ENCODE measurements at places on chromosomes 3 and 15.

DNA sequence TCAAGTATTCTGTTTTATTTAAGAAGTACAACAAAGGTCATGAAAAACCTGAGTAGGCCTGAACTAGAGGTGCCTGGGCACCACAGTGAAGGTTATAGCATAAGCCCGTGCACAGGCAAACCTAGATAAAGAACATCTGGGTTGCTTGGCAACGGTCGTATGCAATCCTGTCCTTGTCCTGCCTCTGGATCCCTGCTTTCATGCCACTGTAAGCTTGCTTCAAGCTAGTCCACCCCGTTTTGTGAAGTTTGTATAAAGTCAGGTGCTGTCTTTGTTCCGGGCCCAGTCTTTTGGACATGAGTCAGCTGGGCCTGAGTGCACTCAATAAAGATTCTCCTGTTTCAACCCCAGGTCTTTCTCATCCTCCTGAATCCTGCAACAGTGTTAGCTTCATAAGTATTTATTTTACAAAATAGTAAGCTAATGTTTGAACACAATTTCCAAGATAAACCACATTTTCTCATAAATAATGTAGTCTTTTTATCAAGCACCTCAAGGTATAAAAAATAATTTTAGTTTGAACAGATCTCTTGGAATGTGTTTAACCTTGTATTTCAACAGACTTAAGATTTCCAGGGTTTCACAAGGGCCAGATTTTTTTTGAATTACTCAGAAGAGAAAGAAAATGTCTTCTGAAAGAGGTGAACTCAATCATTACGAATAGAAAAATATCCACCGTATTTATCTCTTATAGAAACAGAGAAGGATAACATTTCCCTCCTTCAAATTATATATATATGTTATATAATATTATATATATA is 14.3 kb upstream of the SLC9C1 start:
- H3K27ac ChIP-seq: no peak overlapping the region
- H3K4me1 ChIP-seq: no peaks in the 10 kb centered on the region

- no peak for DNase-seq
- H3K4me3 ChIP-seq: no peak overlapping the region
- no peak overlapping the region for H3K27ac ChIP-seq
These were observed 69.0 kb upstream of the FNDC3B start for GRCh38 chr3:171970301-171970788.

- H3K4me1 ChIP-seq: no peaks in the 10 kb centered on the region
- H3K27ac ChIP-seq: no peak overlapping the region
- H3K4me3 ChIP-seq: no peak overlapping the region
- peaks cover 10% of the 10 kb centered on the region for H3K27me3 ChIP-seq
These were observed 122.0 kb downstream of the ARPP21 start for GRCh38 chr3:35761311-35761710.

GRCh38 chr15:45773149-45773548 is 138.3 kb downstream of the SQOR start:
- H3K36me3 ChIP-seq: no peaks in the 10 kb centered on the region
- no peak overlapping the region for H3K27ac ChIP-seq
- H3K4me3 ChIP-seq: no peak overlapping the region
- no peaks in the 10 kb centered on the region for H3K27me3 ChIP-seq
- no peaks in the 10 kb centered on the region for H3K4me1 ChIP-seq
- DNase-seq: no peak

GRCh38 chr15:43898891-43899290 is 72.1 kb downstream of the WDR76 start:
- 0 out of 2 replicates have a peak, but pooled peaks cover 2% of the 10 kb centered on the region for H3K36me3 ChIP-seq
- no peak overlapping the region for H3K4me3 ChIP-seq
- H3K27ac ChIP-seq: no peak overlapping the region
- DNase-seq: no peak

DNA sequence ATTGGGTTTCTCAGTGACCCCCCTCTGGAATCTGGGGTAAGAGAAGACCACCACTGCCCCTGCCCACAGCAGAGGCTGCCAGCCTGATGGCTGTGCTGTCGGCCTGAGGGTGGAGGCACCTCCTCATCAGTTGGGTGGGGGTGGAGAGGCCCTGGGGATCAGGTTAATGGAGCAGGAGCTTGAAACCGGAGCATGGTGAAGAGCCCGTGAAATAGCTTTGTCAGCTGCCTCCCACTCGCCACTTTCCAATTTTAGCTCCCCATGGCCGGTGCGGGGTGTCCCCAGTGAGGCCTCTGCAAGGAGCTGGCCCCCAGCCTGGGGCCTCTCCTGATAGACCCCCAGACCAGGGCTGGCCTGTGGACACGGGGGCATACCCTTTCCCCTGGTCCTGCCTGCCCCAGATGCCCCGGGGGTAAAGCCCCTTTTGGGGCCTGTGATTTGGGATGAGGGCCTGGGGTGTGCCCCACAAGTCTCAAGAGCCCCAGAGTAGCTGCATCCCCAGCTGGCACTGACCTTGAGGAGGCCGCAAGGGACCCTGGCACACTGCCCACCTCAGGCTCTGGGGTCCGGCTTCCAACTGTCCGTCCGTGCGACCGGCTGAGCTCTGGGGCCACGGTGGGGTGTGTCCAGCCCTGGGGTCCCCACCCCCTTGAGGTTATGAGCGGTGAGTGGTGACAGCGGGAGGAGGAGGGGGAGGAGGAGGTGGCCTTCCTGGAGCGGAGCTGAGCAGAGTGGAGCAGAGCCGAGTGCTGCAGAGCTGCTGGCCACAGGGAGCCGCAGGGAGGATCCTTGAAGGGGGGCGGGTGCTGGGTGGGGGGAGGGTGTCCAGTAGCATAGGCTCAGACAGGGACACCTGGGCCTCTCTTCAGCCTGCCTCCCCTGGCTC is at the start of gene HHATL:
Gene HHATL, minus strand, starts transcription at position 733 of the 886 bp plus-strand sequence. CDS start 1,972 bp downstream, outside the sequence.
- no peak within 1 kb of the TSS for H3K4me3 ChIP-seq
- DNase-seq: no peak
- no peaks in the 10 kb centered on the region for H3K36me3 ChIP-seq
- H3K4me1 ChIP-seq: 0 out of 2 replicates have a peak, but pooled peaks cover 6% of the 10 kb centered on the region
- H3K27me3 ChIP-seq: no peaks in the 10 kb centered on the region
- H3K27ac ChIP-seq: no peak within 1 kb of the TSS

GRCh38 chr15:90593499-90594158 is 63.9 kb downstream of the CRTC3 start:
- H3K4me3 ChIP-seq: no peak overlapping the region
- no peaks in the 10 kb centered on the region for H3K27me3 ChIP-seq
- DNase-seq: no peak
- H3K36me3 ChIP-seq: no peaks in the 10 kb centered on the region

DNA sequence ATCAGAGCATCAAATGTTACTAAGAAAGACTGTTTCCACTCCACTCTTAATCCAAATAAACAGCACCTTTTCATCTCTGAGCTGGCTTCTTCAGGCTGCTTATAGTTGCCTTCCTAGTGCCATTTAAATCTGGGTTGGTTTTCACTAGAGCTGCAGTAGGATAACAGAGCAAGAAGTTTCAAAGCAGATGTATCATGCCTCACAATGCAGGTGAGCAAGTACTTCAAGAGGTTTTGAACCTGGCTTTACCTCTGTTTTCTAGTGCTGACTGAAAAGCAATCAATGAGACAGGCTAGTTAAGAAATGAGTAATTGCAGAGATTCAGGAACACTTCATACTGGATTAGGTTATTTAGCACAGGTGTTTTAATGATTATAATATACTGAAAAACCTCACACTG is 147.7 kb upstream of the SATB1 start:
- H3K4me1 ChIP-seq: peaks cover 43% of the 10 kb centered on the region
- H3K36me3 ChIP-seq: no peaks in the 10 kb centered on the region
- H3K27me3 ChIP-seq: no peaks in the 10 kb centered on the region
- DNase-seq: peak; percentile 66
- no peak overlapping the region for H3K27ac ChIP-seq

GRCh38 chr3:113485161-113485609 is 29.8 kb downstream of the SPICE1 start:
- peak overlapping the region; percentile 61 for H3K27ac ChIP-seq
- DNase-seq: peak; percentile 87
- H3K36me3 ChIP-seq: peaks cover 10% of the 10 kb centered on the region
- H3K27me3 ChIP-seq: no peaks in the 10 kb centered on the region
- peaks cover 18% of the 10 kb centered on the region for H3K4me1 ChIP-seq

DNA sequence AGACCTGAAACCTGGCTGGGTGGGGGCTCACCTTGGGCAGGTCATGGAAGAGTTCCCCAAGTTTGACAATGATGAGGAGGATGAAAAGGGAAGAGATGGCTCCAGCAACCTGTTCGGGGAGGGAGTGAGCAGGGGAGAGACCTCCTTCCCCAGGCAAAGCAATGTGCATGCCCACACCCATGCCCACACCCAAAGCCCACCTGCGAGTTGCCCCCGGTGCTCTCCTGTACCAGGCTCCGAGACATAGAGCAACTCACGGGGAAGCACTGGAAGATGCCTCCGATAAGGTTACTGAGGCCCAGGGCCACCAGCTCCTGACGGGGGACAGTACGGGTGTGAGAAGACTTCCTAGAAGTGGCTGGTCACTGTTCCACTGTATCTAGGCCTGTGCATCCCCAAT is 4.9 kb downstream of the SLC26A6 start:
- H3K36me3 ChIP-seq: peaks cover 28% of the 10 kb centered on the region
- H3K27ac ChIP-seq: no peak overlapping the region
- no peaks in the 10 kb centered on the region for H3K27me3 ChIP-seq
- DNase-seq: no peak

DNA sequence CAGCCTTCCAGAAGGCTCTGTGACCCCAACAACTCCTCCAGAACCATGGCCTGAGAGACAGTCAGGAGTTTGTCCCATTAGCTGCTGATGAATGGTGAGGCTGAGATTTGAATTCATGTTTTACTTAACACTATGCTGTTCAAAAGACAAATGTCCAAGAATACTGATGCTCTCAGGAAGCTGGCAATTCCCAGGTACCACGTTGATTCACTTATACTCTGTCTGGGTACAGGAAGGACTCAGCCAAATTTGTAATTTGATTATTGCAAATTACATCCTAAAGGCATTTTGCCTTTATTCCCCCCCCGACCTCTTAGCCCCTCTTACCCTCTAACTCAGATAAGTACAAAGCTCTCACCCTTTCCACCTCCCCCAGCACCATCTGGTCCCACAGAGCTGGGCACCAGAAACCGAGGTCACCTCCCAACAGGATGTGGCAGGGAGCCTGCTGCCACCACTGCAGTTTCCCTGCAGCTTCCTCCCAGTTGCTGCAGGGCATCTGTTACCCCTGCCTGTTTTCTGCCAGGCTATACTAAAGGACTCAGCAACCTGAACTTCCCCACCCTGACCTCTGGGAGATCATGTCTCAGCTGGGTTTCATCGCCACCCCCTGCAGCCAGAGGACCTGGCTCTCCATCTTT is 33.6 kb downstream of the EAF1 start:
- DNase-seq: no peak
- H3K27me3 ChIP-seq: no peaks in the 10 kb centered on the region
- no peaks in the 10 kb centered on the region for H3K4me1 ChIP-seq
- H3K27ac ChIP-seq: no peak overlapping the region
- H3K36me3 ChIP-seq: no peaks in the 10 kb centered on the region
- no peak overlapping the region for H3K4me3 ChIP-seq

GRCh38 chr15:96521386-96521785 is 190.9 kb downstream of the NR2F2 start:
- no peak overlapping the region for H3K27ac ChIP-seq
- H3K27me3 ChIP-seq: peaks cover 26% of the 10 kb centered on the region
- no peak overlapping the region for H3K4me3 ChIP-seq
- no peak for DNase-seq
- no peaks in the 10 kb centered on the region for H3K4me1 ChIP-seq

DNA sequence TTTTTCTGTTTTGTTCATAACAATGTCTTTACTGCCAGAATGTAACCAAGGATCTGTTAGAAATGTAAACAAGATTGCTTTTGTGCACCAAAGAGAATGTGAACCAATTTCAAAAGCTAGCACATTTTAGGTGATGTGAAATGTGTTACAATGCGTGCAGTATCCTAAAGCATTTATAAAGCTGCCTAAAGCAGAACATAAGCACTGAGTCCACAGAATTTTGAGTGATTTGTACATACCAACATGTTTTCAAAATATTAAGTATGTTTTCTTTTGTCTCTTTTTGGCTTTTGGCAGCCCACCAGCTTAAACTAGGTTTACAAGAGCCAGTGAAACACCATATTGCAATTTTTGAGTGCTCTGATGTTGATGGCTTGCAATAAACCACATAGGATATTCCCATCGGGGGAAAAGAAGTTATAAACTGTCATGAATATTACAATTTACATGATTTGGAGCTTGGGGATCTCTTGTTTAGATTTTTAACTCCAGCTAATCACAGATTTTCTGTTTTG is 364.0 kb downstream of the ZIC1 start:
- DNase-seq: no peak
- H3K4me3 ChIP-seq: no peak overlapping the region
- H3K4me1 ChIP-seq: no peaks in the 10 kb centered on the region

DNA sequence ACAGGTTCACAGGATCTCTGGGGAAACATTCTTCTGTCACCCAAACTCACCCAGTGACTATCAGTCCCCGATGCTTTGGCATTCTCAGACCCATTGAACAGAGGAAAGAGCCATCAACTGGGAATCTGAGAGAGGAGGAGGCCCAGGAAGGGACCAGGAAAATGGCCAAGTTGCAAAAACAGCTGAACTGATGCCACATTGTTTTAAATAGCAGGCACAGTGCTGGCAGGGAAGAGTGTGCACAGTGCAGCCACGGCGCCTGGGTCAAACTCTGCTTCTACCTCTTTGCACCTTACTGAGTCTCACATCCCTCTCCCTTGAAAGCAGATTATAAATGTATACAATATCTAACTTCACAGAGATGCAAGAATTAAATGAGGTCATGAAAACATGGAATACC is 66.4 kb downstream of the SRGAP3 start:
- no peaks in the 10 kb centered on the region for H3K4me1 ChIP-seq
- no peaks in the 10 kb centered on the region for H3K36me3 ChIP-seq
- H3K4me3 ChIP-seq: no peak overlapping the region
- H3K27ac ChIP-seq: no peak overlapping the region

DNA sequence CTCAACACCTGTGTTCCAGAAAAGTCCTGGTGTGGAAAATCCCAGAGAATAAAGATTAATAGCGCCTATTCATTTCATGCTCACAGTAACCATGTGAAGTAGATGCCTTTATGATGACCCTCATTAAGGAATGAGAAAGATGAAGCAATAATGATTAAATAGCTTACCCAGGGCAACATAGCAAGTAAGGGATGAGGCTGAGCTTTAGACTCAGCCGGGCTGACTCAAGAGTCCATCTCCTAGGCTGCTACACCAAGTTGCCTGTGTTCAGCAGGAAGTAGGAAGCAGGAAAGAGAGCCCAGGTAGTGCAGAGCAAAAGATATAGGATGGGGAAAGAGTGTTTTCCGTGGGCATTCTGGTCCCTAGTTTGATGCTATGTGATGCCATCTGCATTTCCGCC is 256.5 kb downstream of the CHL1 start:
- DNase-seq: no peak
- H3K27ac ChIP-seq: no peak overlapping the region
- H3K36me3 ChIP-seq: no peaks in the 10 kb centered on the region
- H3K4me1 ChIP-seq: no peaks in the 10 kb centered on the region
- no peak overlapping the region for H3K4me3 ChIP-seq
- peaks cover 19% of the 10 kb centered on the region for H3K27me3 ChIP-seq

GRCh38 chr3:175493301-175493700 is 634.2 kb downstream of the NAALADL2 start:
- H3K36me3 ChIP-seq: no peaks in the 10 kb centered on the region
- no peak overlapping the region for H3K4me3 ChIP-seq
- no peak overlapping the region for H3K27ac ChIP-seq
- no peaks in the 10 kb centered on the region for H3K4me1 ChIP-seq
- H3K27me3 ChIP-seq: no peaks in the 10 kb centered on the region

GRCh38 chr3:195446359-195446758 is 3.5 kb upstream of the ACAP2 start:
- no peak overlapping the region for H3K27ac ChIP-seq
- DNase-seq: no peak
- H3K36me3 ChIP-seq: no peaks in the 10 kb centered on the region
- H3K4me1 ChIP-seq: peaks cover 6% of the 10 kb centered on the region

GRCh38 chr3:140597792-140598191 is 80.1 kb upstream of the TRIM42 start:
- no peak overlapping the region for H3K4me3 ChIP-seq
- no peak overlapping the region for H3K27ac ChIP-seq
- no peaks in the 10 kb centered on the region for H3K36me3 ChIP-seq
- DNase-seq: no peak

All from PC-3 (cell line).